ENCODE measurements at places on chromosomes 11 and 22.

DNA sequence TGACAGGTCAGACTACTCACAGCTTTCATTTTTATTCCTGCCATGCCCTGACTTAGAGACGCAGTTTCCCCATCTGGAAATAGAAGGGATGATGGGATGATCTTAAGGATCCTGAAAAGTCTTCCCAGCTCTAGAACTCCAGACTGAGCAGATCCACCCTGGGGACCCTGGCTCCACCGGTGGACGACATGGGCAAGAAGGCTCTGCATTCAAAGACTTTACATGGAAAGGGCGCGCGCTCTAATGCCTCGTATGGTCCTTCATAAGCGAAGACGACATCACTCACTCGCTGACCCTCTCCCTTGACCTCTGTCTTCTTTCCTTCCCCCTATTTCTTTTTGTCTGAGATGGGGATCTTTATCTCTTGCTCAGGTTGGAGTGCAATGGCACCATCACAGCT lies 24.4 kb upstream of the PHF21B start:
- DNase-seq = no peak

GRCh38 chr11:50174975-50175374 lies 142.3 kb downstream of the OR4C45 start:
- no peak for DNase-seq

DNA sequence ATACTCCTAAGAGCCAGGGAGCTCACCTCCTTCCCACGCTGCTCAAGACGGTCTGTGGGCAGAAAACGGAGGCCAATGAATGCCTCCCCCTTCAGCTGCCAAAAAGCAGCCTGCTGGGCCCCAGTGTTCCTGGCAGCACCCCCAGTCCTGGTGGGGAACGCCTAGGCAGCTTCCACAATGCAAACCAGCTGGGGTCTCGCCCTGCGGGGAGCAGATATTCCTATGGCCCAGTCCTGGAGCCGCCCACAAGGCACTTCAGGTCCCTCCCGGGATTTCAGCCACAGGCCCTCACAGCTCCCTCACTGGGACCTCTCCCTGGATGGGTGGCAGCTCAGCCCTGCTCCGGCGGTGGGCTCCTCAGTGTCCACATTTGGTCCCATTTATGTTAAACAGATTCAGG lies 29.2 kb downstream of the A4GALT start:
- DNase-seq = no peak

DNA sequence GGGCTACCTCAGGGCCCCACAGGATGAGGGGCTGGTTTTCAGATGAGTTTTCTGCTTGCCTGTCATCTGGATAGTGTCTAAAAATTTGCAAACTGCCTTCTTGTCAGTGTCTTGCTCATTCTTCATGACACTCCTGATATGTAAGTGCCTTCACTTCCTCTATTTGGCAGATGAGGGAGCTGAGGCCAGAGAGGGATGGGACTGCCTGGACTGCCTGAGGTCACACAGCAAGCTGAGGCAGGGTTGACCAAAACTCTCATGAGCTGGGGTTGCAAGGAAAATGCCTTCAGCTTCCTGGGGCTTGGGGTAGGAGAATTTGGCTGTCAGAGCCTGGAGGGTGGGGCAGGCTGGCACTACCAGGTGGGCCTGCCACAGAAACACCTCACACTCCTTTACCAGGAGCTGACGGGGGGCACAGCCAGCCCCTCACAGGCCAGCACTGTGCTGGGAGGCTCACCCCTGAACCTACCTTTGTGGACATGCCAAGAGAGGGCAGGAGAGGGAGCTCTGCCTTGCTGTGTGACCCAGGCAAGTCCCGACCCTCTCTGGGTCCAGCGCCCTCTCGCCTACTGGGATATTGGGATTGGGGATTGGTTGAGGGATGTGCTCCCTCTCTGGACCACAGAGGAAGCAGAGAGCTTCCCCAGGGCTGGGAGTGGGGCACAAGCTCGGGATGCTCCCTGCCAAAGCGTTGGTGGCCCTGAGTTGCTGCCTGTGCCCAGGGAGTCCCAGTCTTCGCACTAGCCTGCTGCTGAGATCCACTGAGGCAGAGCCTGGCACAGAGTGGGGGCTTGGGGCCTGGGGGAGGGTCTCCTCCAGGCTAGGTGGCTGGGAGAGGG lies 1.9 kb upstream of the P2RY6 start:
- no peak for DNase-seq

DNA sequence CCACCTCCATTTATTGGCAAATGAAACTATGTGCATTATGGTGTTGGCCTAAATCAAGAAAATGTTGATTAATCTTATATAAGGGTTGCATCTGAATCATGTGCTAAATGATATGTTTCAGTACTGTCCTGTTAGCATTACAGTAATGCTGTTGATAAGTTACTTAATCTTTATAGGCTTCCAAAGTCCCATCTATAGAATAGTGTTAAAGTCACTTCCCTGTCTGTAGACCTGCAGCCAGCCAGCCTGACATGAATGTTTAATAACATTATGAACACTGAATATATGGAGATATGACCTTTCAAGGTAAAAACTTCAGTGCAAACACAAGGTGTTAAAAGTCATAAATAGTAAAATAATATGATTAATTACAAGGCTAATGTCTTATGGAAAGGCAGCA lies 3.6 kb upstream of the TOM1 start:
- DNase-seq = no peak

DNA sequence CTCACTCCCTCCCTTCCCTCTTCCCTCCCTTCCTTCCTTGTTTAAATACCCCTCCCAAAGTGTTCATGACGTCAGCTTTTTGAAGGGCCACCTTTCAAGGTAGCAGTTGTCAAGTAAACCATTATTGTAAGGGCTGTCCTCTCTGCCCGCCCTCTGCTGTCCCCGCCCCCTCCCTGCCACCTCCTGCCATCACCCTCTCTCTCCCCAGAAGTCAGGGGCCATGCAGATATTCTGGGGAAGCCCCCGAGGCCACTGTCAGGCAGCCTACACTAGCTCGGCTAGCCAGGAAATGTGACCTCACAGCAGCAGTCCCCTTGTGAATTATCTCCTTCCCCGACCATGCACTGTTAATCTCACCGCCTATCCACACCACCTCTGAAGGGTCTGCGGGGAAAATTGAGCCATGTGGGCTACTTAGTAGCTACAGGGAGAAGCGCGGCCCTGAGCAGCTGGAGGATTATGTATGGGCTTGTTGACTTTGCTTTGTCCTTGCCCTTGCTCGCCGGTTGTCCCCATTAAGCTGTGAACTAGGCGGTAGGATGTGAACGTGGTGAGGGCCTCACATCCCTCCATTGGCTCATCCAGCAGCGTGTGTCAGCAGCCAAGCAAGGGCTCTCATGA lies 42.1 kb upstream of the ATXN10 start:
- DNase-seq = no peak

DNA sequence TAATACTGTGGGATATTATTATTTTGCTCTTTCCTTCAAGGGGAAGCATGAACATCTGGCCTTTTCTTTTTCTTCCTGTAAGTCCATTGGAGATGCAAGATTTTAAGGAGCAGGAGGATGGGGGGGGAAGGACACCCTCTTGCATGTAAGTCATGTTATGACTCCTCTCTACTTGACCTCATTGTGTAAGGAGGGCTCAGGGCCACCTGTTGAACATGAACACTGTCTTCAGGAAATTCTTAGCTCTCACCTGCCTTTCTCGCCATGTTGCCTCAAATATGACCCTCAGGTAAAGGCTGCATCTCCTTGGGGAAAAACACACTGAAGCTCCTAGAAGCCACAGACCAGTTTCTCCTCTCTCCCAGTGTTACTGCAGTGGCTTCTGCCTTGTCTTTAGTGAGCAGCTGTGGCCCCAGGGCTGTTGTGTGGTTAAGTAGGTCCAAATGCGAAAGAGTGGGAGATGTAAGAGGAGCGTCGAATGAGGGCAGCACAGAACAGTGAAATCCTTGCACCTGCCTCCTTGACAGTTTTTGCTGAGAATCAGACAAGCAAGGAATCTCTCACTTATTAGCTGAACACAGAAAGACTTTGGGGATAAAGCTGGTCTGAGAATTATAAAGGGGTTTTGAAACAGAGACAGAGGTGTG lies 1.3 kb upstream of the RAG1 start:
- no peak for DNase-seq

Measured in CD4-positive, alpha-beta T cell treated with Interleukin-2 at 100 ng/mL for 4 hours (primary cell).